Psoas muscle (tissue), 8 donors: ENCODE measurements at places on chromosomes 3 and 15. TPM values are rescaled to one million over a fixed set of nuclear protein-coding genes. Genes with fewer than 3 reads are reported as not detected.

RARRES1 gene
- 28.1 TPM for total RNA-seq

NPTN gene
- 28.8 TPM for total RNA-seq

MYL3 gene
- total RNA-seq, result 700 TPM

RARB gene
- 1.3 TPM for total RNA-seq

GOLGA8B gene
- total RNA-seq, result 9.3 TPM

CLSTN2 gene
- 1.5 TPM for total RNA-seq

PLOD2 gene
- 7.7 TPM for total RNA-seq

MME gene
- 40.1 TPM for total RNA-seq

NR2F2 gene
- total RNA-seq, result 14.7 TPM

BFSP2 gene
- not detected for total RNA-seq

TRH gene
- total RNA-seq, result not detected

THOC7 gene
- 61.0 TPM for total RNA-seq

WDR93 gene
- total RNA-seq, result not detected

SPSB4 gene
- total RNA-seq, result 1.9 TPM

TNFAIP8L3 gene
- total RNA-seq, result 14.1 TPM

CFAP100 gene
- total RNA-seq, result not detected

PLSCR4 gene
- 4.1 TPM for total RNA-seq

HRG gene
- not detected for total RNA-seq

ALG1L2 gene
- not detected for total RNA-seq

OGG1 gene
- 6.9 TPM for total RNA-seq

NAALADL2 gene
- 2.6 TPM for total RNA-seq

UNC13C gene
- total RNA-seq, result 14.4 TPM

FANCD2OS gene
- total RNA-seq, result not detected

NR2E3 gene
- total RNA-seq, result not detected

MFGE8 gene
- 249 TPM for total RNA-seq

LDHAL6B gene
- total RNA-seq, result not detected

ZNF774 gene
- total RNA-seq, result 19.6 TPM

MAP3K13 gene
- total RNA-seq, result 6.8 TPM

PSMA4 gene
- 94.3 TPM for total RNA-seq

CYP11A1 gene
- total RNA-seq, result 0.61 TPM

SATB1 gene
- total RNA-seq, result 53.2 TPM

GABRR3 gene
- total RNA-seq, result not detected

LCTL gene
- total RNA-seq, result not detected

ITPKA gene
- total RNA-seq, result not detected

LMAN1L gene
- total RNA-seq, result 0.66 TPM

SLCO2A1 gene
- 4.2 TPM for total RNA-seq

ZNF385D gene
- 7.1 TPM for total RNA-seq

KNL1 gene
- total RNA-seq, result 0.49 TPM
